Esophagus muscularis mucosa (tissue), 4 donors: ENCODE measurements at places on chromosomes 11 and 22. TPM values are rescaled to one million over a fixed set of nuclear protein-coding genes. Genes with fewer than 3 reads are reported as not detected.

GRCh38 chr22:27676545-27677213, 124.9 kb downstream of the MN1 start:
- DNase-seq = no peak

- no peak for DNase-seq
Measured at GRCh38 chr11:57294225-57295131, 30.3 kb downstream of the TNKS1BP1 start.

GRCh38 chr22:36301384-36301828, 48.5 kb downstream of the APOL1 start:
- DNase-seq = no peak

- no peak for DNase-seq
Measured at GRCh38 chr11:100624346-100624745, 62.7 kb upstream of the ARHGAP42 start.

GRCh38 chr22:32088084-32088483, 45.0 kb downstream of the SLC5A1 start:
- peak; percentile 14 for DNase-seq

DNA sequence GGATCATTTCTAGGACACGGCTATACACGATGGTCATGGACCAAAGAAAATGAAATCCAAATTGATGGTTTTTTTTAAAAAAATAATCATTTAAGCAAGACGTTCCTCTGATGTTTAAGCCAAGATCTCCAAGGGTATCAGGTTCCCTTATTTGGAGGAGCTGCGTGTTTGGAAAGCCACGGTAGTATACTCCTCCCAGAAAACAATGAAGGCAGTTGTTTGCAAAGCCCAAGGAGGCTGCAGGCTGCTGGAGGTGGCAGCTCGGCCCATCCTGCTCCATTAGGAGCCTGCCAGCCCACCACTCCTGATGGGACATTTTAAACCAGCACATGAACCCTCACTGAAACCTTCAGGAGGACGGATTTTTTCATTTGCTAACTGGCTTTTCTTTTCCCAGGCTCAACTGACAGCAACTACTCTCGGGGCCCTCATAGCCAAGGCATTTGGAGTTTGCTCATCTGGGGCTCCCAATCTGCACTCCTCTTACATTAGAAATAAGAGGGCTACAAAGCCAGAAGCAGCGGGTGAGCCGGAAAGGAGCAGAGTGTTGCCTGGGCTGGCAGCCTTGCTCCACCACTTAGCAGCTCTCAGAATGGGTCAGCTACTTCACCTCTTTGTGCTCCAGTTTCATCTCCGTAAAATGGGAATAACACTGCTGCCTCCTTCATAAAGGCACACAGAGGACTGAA, 58.4 kb downstream of the ABTB2 start:
- DNase-seq = no peak

The IL17REL gene
- not detected for total RNA-seq

The UCP3 gene
- 1.2 TPM for total RNA-seq

The TMEM218 gene
- total RNA-seq = 13.1 TPM

The HNRNPUL2 gene
- total RNA-seq = 41.9 TPM

The KDM4E gene
- not detected for total RNA-seq

The CCDC15 gene
- total RNA-seq = 0.71 TPM
